ENCODE measurements at places on chromosomes 4 and X. TPM values are rescaled to one million over a fixed set of nuclear protein-coding genes. Genes with fewer than 3 reads are reported as not detected.

The STK32B gene
- 21.3 TPM for total RNA-seq

The GAR1 gene
- 11.8 TPM for total RNA-seq

The TCEAL9 gene
- 133 TPM for total RNA-seq

The FRMD7 gene
- total RNA-seq: not detected

The AREG gene
- total RNA-seq: not detected

Measured in thoracic aorta endothelial cell (primary cell).